ENCODE measurements at places on chromosomes 16 and 17.

DNA sequence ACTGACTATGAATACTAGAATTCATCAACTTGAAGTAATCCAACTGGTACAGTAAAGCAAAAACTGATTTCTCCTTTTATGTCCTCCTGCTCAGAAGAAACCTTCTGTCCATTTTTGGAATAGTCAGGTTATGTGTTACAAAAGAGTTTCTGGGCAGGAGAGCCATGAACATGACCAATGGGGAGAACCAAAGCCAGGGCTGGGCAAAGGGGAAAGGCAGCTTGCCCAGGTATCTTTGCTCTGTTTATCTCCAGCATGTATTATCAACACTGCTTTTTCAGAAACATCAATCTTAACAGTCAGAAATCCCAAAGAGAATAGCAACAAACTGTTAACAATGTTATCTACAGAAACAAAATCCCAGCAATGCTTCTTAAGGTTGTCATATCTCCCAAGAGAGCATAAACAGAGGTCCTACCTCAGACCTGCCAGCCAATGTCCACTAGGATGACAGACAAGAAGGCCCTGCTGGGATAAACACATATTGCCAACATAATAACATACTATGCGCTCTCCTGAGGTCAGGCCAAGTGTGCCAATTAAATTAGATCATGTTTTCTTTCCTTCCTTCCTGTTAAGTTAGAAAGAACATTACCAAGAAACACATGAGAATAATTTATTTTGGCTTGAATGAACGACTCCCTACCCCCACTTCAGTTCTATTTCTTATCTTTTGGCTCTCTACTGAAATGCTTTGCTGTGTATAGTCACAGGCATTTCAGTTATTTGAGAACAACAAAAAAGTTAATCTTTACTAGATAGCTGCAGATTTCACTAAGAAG is 28.0 kb downstream of the BLMH start:
- DNase-seq: no peak

DNA sequence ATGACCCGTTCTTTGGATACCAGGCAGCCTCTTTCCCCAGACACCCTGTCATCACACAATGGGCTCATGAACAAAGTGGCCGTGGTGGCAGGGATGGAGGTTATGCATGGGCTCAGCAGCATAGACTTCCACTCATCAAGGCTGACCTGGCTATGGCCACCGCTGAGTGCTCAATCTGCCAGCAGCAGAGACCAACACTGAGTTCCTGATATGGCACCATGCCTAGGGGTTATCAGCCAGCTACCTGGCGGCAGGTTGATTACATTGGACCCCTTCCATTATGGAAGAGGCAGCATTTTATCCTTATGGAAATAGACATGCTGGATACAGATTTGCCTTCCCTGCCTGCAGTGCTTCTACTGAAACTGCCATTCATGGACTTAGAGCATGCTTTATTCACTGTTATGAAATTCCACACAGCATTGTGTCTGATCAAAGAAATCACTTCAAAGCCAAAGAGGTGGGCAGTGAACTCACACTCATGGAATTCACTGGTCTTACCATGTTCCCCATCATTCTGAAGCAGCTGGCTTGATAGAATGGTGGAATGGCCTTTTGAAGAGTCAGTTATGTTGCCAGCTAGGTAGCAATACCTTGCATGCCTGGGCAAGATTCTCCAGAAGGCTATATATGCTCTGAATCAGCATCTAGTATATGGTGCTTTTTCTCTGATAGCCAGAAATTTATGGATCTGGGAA is 160.6 kb downstream of the PRKCB start:
- DNase-seq: no peak

DNA sequence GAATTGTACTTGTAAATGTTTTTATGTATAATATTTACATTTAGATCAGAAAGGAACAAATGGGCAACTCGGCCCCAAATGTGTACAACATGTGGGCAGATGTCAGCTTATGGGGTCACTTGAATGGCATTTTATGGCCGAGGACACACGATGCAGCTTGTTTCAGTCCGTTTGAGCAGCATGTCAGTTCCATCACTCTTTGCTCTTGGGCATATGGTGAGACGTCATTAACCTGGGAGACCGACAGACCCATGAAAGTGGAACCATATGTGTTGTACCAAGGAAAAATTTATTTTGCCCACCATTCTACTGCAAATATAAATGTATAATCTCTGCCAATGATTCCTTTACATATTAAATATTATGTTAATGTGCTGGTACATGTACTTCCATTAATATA is 561.9 kb upstream of the SOX9 start:
- no peak for DNase-seq

GRCh38 chr17:77741109-77741508 is 217.4 kb upstream of the TNRC6C start:
- DNase-seq: peak; percentile 54

GRCh38 chr17:68777243-68777855 is 176.2 kb upstream of the FAM20A start:
- DNase-seq: no peak

- DNase-seq: no peak
Measured at GRCh38 chr16:31435341-31436220, 7.0 kb downstream of the ZNF843 start.

DNA sequence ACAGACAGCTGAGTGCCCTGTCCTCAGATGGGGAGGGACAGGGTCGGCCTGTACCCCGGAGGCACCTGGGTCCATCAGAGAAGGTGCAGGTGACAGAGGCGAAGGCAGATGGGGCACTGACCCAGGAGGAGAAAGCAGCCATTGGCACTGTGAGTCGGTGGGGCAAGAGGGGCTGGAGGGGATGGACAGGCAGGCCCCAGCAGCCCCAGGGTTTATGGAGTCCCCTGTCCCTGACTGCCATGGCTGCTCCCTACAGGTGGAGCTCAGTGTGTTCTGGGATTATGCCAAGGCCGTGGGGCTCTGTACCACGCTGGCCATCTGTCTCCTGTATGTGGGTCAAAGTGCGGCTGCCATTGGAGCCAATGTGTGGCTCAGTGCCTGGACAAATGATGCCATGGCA is 32.1 kb downstream of the ANKRD40 start:
- no peak for DNase-seq

GRCh38 chr16:83954577-83955016 is 1.6 kb downstream of the OSGIN1 start:
- DNase-seq: no peak

DNA sequence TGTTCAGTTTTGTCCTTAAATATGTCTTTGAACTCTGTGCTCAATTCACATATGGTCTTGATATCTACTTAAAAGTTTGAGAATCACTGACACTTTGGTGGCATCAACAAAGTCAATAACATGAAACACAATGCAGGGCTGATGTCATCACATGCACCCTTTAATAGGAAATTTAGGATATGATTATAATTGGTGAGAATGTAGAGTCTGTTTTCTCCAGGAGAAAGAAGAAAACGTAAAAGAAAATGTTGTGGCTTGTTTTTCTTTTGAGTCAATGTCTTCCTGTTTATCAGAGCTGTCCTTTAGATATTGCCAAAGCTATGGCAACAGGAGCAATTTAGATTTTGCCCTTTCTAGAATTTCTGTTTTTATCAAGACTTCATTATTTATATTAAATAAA is 396.9 kb downstream of the CDH13 start:
- no peak for DNase-seq

DNA sequence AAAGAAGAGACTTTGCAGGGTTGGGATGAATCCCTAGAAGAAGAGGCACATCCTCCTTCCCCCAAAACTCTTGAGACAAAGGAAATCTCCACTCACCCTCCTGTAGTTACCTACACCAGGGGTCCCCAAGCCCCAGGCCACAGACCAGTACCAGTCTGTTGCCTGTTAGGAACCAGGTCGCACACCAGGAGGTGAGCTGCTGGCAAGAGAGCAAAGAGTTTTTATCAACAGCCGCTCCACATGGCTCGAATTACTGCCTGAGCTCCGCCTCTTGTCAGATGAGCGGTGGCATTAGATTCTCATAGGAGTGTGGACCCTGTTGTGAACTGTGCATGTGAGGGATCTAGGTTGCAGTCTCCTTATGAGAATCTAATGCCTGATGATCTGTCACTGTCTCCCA is 98.9 kb downstream of the CCT6B start:
- no peak for DNase-seq

GRCh38 chr17:78294776-78295175 is 63.3 kb downstream of the TMEM235 start:
- DNase-seq: no peak

GRCh38 chr16:26453215-26453614 is 613.5 kb upstream of the C16orf82 start:
- no peak for DNase-seq

DNA sequence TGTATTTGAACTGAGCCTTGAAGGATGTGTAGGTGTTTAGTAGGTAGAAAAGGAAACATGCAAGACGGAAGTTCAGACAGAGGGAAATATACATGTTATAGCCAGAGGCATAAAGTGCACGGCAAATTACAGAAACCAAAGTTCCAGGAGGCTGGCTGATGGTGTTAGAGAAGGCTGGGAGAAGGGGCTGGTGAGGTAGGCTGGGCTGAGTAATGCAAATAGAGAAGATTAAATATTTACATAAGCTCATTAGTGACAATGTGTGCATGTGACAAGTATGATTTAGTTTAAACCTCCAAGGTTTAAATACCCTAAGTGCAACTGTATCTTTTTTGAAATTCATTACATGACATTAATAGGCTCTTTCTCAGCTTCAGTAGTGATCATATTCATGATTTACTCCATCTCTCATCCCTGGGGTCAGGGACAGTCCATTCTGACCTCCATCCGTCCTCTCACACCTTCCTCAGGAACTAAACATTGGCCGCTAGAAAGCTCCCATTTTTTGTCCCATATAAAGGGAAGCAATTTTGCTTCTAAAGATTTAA is 399.8 kb upstream of the SALL1 start:
- DNase-seq: no peak

DNA sequence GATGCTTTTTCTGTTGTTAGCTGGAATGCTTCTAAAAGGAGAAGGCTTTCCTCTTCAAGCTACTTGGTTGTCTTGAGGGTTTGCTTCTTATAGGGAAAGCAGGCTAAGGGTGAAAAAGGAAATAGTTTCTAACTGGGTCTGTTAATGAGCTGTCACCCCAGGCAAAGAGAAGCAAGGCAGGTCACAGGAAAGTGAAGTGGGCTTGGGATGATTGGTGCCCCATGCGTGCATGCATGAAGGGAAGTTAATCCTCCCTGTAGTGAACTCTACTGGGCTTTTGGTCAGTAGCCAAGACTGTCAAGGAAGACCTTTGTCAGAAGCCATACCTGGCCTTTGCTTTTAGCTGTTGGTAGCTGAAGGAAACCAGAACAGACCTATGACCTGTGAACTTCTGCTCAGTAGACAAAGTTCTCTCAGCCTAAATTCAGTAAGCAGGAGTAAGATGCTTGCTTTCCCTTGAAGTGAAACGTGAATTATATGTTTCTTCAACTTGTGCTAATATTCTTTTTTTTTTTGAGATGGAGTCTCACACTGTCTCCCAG is 16.5 kb downstream of the TENT4B start:
- no peak for DNase-seq

Data from activated naive CD4-positive, alpha-beta T cell treated with anti-CD3 and anti-CD28 coated beads, Interleukin-2, amount 50 U/mL, for 72 hours (primary cell).